ENCODE measurements at places on chromosomes 1 and 21.

GRCh38 chr1:30738040-30738714, 14.8 kb upstream of the MATN1 start:
- DNase-seq: no peak

DNA sequence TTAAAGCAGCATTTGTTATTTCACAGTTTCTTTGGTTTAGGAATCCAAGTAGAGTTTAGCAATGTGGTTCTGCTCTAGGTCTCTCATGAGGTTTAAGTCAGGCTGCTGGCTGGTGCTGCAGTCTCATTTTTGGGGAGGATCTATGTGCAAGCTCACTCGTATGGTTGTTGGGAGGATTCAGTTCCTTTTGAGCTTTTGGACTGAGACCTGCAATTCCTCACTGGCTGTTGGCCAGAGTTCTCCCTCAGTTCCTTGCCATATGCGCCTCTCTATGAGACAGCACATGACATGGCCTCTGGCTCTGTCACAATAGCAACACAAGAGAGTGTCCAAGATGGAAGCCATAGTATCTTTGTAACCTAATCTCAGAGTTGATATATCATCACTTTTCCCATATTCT, 91.0 kb downstream of the OLFML2B start:
- no peak for DNase-seq

- peak; percentile 94 for DNase-seq
These were observed 9.0 kb upstream of the RPTN start for GRCh38 chr1:152167835-152168534.

DNA sequence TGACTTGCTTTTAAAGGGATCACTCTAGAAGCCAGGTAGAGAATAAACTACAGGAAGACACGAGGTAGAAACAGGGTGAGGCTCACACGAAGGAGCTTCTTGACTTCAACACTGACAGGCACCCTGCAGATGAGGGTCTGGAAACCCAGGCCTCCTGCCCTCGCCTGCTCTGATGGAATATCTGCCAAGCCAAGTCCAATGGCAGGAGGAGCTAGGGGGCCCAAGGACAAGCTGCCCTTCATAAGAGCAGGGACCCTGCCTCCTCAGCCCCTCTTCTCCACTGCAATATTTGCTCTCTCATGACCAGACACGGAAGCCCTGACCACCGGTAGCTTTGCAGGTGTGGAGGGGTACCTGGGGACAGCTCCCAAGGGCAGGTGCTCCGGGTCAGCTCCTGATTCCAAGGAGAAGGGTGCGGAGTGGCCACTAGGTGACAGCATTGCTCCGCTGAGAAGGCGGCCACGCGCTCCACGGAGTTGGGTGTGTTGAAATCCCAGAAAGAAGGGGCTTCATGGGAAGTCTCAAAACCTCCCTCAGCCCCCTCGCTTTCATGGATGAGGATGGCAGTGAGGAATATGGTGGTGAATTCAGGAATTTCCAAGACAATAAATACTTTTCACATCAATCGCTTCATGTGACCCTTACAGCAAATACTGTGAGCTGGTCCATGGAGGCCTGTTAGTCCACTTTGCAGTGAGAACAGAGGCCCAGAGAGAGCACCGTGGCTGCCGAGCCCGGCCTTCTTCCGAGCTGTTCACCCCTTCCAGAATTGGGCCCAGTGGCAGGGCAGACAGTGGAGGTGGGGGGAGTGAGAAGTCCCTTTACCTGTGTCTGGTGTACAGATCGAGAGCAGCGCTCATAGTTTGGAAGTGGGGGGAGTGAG, 33.2 kb upstream of the PAX7 start:
- peak; percentile 8 for DNase-seq

- peak; percentile 34 for DNase-seq
These were observed 69.9 kb upstream of the USP25 start for GRCh38 chr21:15659753-15660422.

DNA sequence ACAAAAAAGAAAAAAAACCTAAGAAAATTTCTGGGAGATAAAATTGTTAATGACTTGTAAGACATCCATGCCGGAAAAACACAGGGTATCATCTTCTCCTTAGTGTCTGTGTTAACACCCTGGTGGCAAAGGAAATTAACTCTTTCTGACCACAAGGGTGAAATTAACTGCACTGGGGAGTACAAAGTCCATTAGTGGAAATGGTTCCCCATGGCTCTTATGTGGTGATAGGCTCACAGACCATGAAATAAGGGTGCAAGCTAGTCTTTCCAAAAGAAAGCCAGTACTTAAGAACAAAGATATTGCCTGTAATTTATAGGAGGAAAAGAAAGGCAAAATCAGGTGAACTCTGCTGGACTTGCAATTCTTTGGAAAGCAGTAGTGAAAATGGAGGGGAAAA, 185.4 kb downstream of the LRRIQ3 start:
- no peak for DNase-seq

DNA sequence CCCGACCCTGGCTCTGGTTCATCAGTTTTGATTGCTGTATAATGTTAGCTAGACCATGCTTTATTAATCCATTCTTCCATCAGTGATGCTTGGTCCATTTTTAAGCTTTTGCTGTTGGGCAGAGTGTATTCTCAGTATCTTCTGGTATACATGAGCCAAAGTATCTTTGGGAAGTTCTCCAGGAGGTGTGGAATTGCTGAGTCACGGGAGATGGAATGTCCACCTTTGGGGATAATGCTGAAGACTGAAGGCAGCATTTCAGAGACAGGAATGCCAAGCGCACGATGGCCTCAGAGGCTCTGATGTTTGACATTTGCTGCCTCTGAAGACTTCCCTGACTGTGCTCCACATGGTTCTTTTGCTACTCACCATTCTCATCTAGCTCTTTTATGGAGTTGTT, 266.3 kb upstream of the KAZN start:
- DNase-seq: no peak

DNA sequence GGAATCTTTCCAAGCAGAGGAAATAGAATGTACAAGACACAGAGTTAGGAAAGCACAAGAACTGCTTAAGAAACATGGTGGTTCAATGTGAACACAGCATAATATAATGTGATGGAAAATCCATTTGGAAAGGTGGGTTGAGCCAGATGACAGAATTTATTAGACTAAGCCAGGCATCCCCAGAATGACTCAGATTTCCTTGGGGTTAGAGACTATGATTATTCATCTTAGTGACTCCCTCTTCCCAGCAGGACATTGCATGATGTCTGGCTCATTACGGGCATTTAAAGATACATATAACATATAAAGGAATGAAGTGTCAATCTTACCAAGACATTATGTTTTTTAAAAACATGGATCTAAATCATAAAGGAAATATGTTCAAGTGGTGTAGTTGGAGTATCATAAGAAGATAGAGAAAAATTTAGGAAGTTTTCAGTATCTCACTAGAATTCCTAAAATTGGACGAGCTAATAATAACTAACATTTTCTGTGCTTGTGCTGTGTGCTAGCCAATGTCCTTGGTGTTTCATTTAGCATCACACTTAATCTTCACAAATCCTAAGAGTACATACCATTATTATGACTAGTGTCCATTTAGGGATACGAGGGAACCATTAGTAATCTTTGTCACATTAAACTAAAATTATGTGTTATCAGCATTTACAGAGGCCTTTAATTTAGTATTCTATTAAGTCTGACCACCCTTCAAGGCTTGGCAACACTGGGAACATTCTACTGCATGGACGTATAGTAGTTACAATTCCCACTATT, 41.0 kb upstream of the ST6GALNAC5 start:
- DNase-seq: peak; percentile 84

DNA sequence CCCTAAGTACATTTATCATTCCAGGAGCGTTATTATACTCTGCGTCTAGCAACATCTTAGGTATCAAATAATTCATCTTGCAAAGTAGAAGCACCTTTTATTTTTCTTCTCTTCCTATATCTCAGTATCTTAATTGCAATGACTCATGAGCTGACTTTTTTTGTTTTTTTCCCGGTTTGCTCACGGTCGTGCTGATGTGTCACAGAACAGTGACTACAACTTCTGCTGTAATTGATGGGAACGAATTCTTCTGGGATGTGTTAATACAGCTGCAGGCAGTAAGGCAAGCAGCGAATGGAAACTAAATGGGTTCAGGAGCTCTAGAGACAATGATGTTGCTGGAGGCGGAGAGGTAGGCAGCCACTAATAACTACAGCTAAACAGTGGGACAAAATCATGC, 89.8 kb upstream of the TMPRSS15 start:
- peak; percentile 86 for DNase-seq

- no peak for DNase-seq
These were observed 586.3 kb downstream of the LRRIQ3 start for GRCh38 chr1:73611681-73612080.

GRCh38 chr1:26368006-26368405, 4.5 kb downstream of the ZNF683 start:
- DNase-seq: no peak

GRCh38 chr1:66452982-66453381, 81.0 kb upstream of the SGIP1 start:
- no peak for DNase-seq

- DNase-seq: no peak
These were observed 89.6 kb upstream of the HNRNPU start for GRCh38 chr1:244953901-244954300.
